Activated CD4-positive, alpha-beta T cell treated with anti-CD3 and anti-CD28 coated beads, Interleukin-2, amount 10 ng/mL, durations not matched to agents 7 days and 5 days (primary cell): ENCODE measurements at places on chromosomes 6 and 20.
A peak's percentile ranks its signal among the peaks of the same experiment; 100 is the strongest.

GRCh38 chr20:37529214-37529967 lies 1.7 kb upstream of the BLCAP start:
- no peak for DNase-seq

- DNase-seq: peak; percentile 1
Observed at GRCh38 chr6:170210026-170210390, 80.9 kb downstream of the DLL1 start.

DNA sequence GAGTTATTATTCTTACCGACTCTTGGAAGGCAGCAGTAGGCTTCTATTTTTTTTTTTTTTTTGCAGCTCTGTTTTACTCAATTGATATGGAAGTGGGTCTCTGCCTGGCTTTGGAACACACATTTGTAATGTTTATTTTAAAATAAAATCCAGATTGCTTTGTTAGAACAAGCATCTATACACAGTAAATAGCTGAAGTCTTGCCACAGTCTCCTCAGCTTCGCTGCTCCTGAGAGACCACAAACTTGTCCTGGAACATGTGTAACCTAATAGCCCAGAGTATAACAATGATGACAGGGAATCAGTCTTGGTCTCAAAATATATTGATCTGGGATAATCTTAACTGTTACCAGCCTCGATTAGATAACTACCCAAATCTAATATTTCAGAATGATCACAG lies 299.8 kb upstream of the NOX3 start:
- no peak for DNase-seq

GRCh38 chr6:1995636-1996035 lies 249.8 kb downstream of the GMDS start:
- no peak for DNase-seq

DNA sequence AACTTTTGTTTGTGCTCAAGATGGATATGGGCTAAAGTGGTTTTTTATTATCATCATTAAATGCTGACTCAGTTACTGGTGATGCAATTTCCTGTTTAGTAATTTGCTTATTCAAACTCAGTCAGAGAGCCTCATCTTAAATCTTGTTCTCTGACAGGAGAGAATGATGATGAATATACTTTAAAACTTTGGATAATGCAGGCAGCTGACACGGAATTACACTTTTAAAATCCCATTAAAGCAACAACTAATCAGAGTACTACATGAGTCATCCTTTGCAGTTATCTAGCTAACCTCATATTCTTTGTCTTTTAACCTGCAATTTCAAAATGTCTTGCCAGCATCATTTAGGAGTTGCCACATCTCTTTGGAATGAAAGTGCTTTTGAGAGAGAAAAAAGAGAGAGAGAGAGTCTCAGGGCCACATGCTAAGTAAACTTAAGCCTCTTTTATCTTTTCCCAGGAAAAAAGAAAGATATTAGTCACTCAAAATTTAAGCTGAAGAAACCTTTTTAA lies 9.2 kb upstream of the C6orf141 start:
- no peak for DNase-seq

GRCh38 chr6:100809346-100809745 lies 71.8 kb downstream of the ASCC3 start:
- DNase-seq: no peak

- no peak for DNase-seq
Observed at GRCh38 chr20:10415013-10415650, 18.9 kb downstream of the MKKS start.

DNA sequence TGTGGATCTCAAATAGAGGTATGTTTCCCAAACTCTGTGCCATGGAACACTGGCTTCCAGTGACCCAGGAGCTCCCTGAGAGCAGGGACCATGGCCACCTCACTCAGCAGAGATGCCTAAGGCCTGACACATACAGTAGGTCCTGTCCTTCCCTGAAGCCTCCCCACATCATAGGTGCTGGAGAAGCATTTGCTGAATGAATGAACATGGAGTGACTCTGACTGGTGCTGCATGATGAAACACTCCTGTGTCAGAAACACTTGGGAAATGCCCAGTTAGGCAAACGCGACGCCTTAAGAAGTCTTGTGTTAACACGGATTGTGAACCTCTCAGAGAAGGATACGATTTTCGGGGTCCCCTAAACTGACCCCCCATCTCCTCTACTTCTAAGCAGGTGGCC lies 14.3 kb downstream of the SLA2 start:
- DNase-seq: no peak

DNA sequence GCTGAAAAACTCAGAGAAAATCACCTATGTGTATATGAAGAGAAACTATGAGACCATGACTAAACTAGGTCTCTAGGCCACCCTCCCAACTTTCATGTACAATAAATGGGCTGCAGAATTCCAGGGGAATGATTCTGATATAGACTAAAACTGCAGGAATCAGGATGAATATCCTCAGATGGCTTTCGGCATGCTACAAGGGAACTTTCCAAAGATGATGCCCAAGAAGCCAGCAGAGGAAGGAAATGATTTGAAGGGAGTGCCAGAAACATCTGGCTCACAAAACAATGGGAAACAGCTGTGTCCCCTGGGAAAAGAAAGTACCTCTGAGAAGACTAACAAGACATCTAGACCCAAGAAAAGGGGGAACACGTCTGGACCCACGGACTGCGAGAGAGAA lies 41.1 kb downstream of the PLN start:
- no peak for DNase-seq
